ENCODE measurements at places on chromosomes 11 and 22. TPM values are rescaled to one million over a fixed set of nuclear protein-coding genes. Genes with fewer than 3 reads are reported as not detected.

BCR gene
- polyA plus RNA-seq, result 15.6 TPM

DNA sequence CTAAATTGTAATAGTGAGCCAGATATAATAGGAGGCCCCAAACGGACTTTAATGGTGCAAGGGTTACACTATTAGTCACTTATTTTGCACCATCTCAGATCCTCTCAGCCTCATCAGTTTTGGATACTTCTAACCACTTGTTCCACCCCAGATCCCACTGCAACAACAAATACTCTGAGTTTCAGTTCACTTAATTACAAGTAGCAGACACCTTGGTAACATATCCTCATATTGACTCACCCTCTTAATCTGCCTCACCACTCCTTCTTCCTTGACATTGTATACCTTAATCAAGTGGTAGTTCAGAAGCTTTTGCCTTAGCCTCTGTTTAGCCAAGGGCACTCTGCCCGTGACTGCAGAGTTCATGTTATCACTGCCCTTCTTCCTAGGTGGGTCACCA lies 256.1 kb upstream of the UBASH3B start:
- no peaks in the 10 kb centered on the region for H3K4me1 ChIP-seq
- no peaks in the 10 kb centered on the region for H3K27me3 ChIP-seq
- no peak overlapping the region for H3K4me3 ChIP-seq
- H3K36me3 ChIP-seq, result no peaks in the 10 kb centered on the region
- no peak for DNase-seq

GRCh38 chr22:43885786-43886185 lies 6.0 kb downstream of the PNPLA5 start:
- H3K4me3 ChIP-seq, result no peak overlapping the region
- DNase-seq, result no peak
- no peak overlapping the region for H3K27ac ChIP-seq
- H3K27me3 ChIP-seq, result peaks cover 6% of the 10 kb centered on the region
- H3K36me3 ChIP-seq, result no peaks in the 10 kb centered on the region

DNA sequence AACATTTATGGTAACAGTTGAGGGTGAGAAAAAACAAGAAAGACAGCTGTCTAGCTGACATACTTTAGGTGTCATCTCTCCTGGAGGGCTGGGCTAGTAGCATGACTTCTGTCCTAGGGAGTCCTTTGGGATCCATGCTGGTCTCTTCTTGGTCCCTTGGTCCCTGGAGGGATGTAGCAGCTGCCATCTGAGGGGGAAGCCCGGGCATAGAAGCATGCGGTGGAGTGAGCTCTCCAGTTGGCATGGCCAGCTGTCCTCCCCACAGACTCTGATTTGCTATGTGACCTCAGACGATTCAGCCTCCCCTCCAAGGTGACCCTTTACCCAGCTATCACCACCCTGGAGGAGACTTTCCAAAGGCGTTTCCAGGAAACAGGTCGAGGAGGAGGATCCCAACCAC lies 28.7 kb downstream of the POU2F3 start:
- H3K27ac ChIP-seq, result no peak overlapping the region
- H3K27me3 ChIP-seq, result no peaks in the 10 kb centered on the region
- no peaks in the 10 kb centered on the region for H3K4me1 ChIP-seq
- H3K36me3 ChIP-seq, result no peaks in the 10 kb centered on the region

GRCh38 chr11:114912826-114913225 lies 234.5 kb downstream of the NXPE2 start:
- no peaks in the 10 kb centered on the region for H3K36me3 ChIP-seq
- H3K4me3 ChIP-seq, result no peak overlapping the region
- no peaks in the 10 kb centered on the region for H3K27me3 ChIP-seq
- no peaks in the 10 kb centered on the region for H3K4me1 ChIP-seq
- DNase-seq, result no peak
